ENCODE measurements at places on chromosomes 11 and 22.

- DNase-seq, result peak; percentile 63
Measured at GRCh38 chr11:95702526-95702925, 87.1 kb downstream of the FAM76B start.

DNA sequence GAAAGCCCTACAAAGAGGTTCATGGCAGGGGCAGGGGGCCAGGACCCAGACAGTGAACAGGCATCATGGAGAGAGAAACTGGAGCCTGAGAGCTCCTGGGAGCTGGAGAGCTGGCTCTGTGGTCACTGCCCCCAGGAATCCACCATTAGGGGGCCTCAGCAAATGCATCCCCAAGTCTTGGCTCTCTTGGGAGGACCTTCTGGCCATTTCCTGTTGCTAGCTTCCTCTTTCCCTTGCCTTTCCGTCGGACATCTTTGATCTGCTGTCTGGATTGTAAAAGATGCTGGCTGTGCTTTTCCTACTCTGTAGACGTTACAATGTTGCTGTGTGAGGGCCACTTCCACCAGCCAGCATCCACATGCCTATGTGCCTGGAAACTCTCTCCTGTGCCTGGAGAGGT, 7.1 kb upstream of the CRYBB2 start:
- no peak for DNase-seq

- no peak for DNase-seq
Measured at GRCh38 chr22:46911346-46911745, 148.9 kb downstream of the TBC1D22A start.

DNA sequence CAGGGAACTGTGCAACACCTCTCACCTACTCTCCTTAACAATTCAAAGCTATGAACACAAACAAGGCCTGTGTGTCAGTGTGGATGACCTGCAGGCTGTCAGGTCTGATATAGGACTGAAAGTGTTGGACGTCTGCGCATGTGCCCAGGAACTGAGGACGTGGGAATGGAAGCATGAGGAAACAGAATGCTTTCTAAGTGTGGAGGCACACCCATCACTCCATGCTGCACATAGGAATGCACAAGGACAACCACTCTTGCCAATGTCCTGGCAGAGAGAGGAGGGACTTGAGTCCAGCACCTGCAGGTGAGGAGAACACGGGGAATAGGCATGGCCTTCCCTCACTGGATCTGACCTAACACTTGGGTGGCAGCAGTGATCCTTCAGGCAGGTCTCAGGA, 874.3 kb downstream of the OPCML start:
- no peak for DNase-seq

- no peak for DNase-seq
Measured at GRCh38 chr22:25643232-25644000, 78.9 kb downstream of the GRK3 start.

DNA sequence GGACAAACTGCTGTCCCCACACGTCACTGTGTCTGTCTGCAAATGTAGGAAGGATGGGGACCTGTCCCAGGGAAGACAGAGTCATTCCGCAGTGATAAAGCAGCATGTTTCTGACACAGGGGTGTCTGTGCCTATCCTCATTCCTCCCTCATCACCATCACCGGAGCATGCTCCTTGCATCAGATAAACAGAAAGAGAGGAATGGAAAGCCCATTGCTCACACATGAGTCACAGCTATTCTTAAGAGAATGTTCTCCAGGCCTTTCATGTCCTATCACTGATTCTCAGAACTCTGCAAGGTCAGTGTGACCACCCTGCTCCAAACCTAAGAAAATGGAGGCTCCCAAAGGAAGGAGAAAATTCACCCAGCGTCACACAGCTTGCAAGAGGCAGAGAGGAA, 38.9 kb downstream of the ZNF195 start:
- DNase-seq, result peak; percentile 44

- no peak for DNase-seq
Measured at GRCh38 chr11:1472180-1473005, 14.2 kb downstream of the MOB2 start.

- no peak for DNase-seq
Measured at GRCh38 chr11:3942956-3943497, 87.6 kb downstream of the STIM1 start.

GRCh38 chr11:61958590-61958989, 8.4 kb downstream of the BEST1 start:
- DNase-seq, result no peak

DNA sequence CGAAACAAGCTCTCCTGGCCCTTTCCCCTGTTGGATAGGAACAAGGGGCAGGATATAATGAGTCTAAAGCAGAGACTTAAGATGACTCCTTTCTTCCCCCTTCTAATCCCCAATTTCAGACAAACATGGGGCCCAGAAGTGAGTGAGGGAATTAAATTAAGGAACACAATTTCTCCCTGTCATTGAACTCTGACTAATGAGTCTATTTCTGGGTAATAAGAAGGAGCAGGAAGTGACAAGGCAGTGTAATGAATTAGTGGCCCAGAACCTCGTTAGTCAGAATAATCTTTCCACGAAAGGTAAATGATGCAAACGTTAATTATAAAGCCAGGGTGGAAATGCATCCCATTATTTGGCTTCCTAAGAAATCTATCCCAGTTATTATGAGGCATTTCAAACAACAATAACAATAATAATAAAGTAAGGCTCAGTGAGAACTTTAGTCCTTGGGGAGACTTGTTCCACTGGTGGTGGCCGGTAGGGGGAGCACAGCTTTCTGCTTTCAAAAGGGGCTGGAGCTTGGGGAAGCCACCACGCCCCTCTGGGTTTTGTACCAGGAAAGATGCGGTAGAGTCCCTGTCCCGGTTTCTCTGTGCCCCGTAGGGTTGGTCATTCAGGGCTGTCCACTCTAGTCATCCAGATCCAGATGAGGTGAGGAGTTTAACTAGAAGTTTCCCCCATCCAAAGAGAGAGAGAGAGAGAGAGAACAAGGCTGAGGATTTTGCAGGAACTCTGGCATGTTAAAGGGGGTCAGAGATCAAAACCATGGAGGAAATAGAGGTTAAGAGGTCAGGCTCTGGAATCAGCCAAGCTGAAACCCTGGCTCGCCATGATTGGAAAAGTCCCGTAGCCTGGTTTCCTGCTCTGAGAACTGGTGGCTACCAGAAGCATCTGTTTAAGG, 298.3 kb downstream of the NTM start:
- DNase-seq, result no peak

DNA sequence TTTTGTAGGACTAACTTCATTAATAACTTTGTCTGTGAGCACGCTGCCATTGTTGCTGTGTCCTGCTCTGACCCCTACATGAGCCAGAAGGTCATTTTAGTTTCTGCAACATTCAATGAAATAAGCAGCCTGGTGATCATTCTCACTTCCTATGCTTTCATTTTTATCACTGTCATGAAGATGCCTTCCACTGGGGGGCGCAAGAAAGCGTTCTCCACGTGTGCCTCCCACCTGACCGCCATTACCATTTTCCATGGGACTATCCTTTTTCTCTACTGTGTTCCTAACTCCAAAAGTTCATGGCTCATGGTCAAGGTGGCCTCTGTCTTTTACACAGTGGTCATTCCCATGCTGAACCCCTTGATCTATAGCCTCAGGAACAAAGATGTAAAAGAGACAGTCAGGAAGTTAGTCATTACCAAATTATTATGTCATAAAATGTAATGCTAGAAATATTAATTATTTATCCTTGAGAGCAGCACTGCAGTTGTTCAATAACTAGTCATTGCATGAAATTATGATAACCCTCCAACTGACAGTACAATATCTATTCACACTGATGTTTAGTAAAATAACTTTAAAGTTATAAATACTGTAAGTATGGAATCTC, 46.4 kb upstream of the OR5D13 start:
- DNase-seq, result no peak

GRCh38 chr22:39593066-39593930, 22.7 kb downstream of the CACNA1I start:
- no peak for DNase-seq

DNA sequence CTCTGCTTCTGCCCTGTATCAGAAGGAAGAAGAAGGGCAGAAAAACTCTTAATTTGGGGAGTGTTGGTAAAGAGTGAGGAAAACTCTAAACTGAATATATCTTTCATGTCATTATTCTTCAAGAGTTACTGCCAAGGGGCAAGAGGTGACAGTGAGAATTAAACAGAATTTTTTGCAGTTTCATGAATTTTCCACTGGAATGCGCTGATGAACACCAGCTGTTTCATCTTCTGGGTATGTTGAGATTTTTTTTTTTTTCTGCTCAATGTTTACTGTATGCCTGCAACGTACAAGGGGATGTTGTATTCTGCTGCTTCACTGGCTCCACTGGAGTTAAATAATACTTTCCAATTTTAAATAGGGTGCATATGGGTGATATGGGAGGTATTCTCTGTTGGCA, 117.8 kb downstream of the FAM76B start:
- DNase-seq, result peak; percentile 18

DNA sequence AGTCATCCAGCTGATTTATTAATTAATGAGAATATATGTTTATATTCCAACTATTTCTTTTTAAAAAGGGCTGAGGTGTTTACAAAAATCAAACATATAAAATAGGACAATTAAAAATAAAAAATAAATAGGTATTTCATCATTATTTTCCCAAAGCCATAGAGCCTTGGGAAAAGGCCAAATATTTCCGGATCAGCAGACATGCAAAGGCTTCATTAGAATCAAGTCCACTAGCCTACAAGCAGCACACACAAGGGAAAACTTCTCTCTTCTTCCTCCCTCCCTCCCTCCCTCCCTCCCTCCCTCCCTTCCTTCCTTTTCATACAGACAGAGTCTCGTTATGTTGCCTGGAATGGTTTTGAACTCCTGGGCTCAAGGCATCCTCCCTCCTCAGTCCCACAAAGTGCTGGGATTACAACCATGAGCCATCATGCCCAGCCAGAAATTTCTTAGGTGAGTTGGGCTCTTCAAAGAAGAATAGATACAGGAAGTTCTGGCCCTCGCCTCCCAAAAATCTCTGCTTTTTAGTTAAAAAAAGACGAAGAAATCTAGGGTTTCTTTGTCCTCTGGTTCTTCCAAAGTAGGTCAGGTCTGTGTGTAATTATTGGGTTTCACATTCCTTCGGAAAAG, 121.2 kb downstream of the SIK3 start:
- no peak for DNase-seq

DNA sequence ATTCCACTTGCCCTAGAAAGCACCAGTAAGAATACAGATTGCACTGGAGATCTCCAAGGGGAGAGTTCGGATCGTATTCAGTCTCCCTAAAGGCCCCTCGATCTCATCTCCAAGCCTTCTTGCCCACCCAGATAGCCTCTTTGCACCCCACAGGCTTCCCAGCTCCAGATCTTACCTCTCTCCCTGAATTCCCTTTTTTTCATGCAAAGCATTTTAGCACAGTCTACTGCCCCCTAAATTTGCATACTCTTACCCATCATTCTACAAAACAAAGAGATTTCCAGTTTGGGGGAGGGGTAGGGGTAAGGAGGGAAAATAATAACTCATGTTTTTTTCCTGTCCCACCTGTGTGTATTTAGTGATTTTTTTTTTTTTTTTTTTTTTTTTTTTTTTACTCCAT, 105.2 kb downstream of the NAV2 start:
- no peak for DNase-seq

DNA sequence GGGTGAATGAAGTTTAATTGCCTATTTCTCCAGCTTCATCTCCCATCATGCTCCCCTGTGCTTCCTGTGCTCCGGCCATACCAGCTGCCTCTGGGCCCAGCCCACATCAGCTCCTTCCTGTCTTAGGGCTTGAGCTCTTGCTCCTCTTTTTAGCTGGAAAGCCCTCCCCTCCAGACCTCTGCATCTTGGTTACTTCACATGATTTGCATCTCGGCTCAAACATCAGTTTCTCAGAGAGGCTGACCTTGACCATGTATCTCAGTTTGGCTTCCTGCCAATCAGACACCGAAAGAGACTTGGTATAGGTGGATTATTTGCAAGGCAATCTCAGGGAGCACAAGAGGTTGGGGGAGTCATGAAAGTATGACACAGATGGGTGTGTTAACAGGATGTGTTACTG, 73.2 kb upstream of the TIMP3 start:
- no peak for DNase-seq

DNA sequence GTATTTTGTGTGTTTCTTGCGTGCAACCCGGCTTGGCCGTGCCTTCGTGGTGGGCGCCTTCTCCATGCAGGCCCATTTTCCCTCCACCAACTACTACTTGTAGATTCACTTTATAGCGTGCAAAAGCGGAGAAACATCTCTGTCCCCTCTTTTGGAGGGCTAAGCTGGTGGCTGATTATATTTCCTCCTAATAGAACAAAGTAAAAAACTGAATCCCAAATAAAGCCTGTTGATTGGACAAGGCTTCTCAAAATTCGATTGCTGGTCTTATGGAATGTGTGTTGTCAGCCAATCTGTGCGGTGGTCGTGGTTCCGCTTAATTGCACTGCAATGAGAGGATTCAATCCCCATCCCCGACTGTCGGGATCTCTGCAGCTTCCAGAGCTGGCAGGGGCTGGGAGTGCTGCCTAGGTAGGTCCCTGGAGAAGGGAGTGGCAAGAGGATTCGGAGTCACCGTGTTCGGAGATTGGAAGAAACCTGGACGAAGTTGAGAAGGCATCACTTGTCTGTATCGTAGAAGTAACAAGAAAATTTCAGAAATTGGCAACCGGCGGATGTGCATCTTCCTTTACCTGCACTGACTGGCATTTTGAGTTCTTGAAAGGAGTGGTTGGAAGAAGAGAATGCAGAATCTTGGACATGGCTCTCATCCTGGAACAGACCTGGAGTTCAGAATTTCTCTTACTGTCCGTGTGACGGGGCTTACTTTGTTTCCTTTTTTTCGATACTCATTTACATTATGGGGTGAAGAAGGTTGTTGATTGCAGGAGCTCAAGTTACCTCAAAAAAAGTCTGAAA, 1.1 kb downstream of the HMGXB4 start:
- DNase-seq, result no peak

DNA sequence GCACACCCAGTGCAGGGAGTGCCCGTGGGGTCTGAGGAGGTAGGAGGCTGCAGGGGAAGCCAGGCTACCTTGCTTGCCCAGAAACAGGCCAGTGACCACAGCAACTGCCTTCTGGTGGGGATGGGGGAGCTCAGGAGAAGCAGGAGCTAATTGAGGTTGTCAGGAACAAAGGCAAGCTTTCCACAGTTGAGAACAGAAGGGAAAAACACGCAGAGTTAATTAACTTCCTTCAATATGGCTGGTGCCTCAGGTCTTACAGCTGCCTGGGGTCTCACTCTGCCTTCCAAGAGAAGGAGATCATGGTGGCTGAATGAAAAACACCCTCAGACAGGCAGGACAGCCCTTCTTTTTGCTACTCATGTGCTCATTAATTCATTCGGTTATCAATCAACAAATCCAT, 127.9 kb upstream of the SYT13 start:
- no peak for DNase-seq

- no peak for DNase-seq
Measured at GRCh38 chr22:22866381-22867111, 21.1 kb upstream of the IGLL5 start.

DNA sequence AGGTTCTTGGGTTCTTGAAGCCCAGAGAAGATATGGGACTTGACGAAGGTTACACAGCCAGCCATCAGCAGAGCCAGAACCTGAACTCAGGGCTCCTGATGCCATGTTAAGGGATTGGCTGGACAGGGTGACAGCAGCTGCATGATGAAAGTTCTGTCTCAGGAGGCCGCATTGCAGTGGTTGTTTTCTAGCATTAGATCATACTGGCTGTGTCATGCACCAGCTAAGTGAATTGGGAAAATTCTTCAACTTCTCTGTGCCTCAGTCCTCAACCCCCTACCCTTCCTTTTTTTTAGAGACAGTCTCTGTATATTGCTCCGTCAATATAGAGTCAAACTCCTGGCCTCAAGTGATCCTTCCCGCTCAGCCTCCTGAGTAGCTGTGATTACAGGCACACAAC, 5.4 kb upstream of the LTBP3 start:
- no peak for DNase-seq

Measured in AG04450 (cell line).